Natural killer cell (primary cell): ENCODE measurements at places on chromosomes 11 and 22. TPM values are rescaled to one million over a fixed set of nuclear protein-coding genes. Genes with fewer than 3 reads are reported as not detected.
A peak's percentile ranks its signal among the peaks of the same experiment; 100 is the strongest.

Gene BDNF
- total RNA-seq: not detected

Gene SULT4A1
- not detected for total RNA-seq

Gene HBD
- total RNA-seq: not detected

Gene MRGPRE
- not detected for total RNA-seq

Gene HNRNPUL2
- total RNA-seq: 69.3 TPM

Gene MARK2
- total RNA-seq: 63.8 TPM

Gene GAL
- not detected for total RNA-seq

Gene DGAT2
- total RNA-seq: 2.8 TPM

- no peak for DNase-seq
- H3K4me1 ChIP-seq: peaks cover 2% of the 10 kb centered on the region
- H3K27me3 ChIP-seq: no peaks in the 10 kb centered on the region
- no peaks in the 10 kb centered on the region for H3K36me3 ChIP-seq
- H3K4me3 ChIP-seq: no peak overlapping the region
Observed at GRCh38 chr11:111360150-111361043, 18.7 kb downstream of the POU2AF1 start.

DNA sequence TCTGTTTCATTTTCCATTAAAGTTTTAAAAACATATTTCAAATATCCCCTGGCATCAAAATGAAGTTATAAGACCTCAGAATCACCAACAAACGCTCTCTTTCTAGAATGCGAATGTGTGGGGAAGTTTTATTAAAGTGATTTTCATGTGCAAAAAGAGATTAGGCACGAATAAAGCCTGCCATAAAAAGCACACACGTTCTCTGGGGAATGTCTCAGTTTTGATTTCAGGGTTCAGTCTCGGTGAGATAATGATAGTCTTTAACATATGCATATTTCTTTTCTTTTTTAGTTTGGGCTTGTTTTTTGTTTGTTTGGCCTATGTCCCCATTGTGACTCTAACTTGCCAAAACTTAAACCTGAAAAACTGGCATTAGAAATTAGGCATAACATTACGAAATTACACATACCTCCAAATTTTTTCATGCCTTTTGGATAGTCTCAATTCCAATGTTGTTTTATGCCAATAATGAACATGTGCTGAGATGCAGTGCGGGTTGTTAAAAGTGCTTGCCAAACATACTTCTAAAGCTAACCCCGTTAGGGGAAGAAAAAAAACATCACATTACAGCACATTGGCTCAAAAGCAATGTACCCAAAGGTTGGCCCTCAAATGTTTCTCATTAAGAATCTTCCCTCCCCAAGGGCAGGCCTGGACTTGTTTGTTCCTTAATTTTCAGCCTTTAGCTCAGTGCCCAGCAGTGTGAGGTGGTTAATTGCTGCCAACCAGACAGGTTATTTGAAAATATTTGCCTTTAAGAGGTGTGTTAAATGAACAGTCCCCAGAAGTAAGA is 33.2 kb upstream of the FBLN1 start:
- H3K27me3 ChIP-seq: no peaks in the 10 kb centered on the region
- no peak overlapping the region for H3K27ac ChIP-seq
- no peak overlapping the region for H3K4me3 ChIP-seq

DNA sequence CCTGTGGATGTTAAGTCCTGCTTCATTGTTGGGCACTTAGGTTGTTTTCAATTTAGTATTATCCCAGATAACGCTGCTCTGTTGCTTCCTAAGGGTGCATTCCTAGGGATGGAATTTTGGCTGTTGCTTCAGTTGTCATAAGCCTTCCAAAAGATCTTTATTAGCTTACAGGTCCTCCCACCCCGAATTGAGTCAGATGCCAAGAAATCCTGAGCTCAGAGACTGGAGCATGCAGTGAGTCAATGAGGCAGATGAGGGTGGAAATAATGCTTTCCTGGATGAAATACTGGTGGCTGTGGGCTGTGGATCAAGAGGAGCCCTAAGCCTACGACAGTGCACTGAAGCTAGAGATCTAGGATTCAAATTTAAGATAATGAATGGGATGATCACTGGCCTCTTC is 10.7 kb upstream of the IL18BP start:
- no peak for DNase-seq
- peaks cover 10% of the 10 kb centered on the region for H3K36me3 ChIP-seq
- H3K4me1 ChIP-seq: no peaks in the 10 kb centered on the region

DNA sequence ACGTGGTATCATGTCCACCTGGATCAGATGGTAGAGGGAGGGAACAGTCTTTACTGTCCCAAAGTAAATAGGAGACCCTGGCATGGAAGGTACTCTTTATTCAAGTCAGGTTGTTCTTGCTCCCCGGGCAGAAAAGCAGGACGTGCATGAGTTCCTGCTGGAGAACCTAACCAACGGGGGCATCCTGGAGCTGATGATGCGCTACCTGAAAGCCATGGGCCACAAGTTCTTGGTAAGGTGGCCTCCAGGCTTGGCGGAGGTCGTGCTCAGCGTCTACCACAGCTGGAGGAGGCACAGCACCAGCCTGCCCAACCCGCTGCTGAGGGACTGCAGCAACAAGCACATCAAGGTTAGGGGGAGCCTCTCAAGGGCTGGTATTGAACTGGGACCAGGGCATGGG is 48.7 kb downstream of the CABIN1 start:
- no peak overlapping the region for H3K27ac ChIP-seq
- no peak for DNase-seq
- peaks cover 74% of the 10 kb centered on the region for H3K36me3 ChIP-seq
- H3K27me3 ChIP-seq: no peaks in the 10 kb centered on the region

DNA sequence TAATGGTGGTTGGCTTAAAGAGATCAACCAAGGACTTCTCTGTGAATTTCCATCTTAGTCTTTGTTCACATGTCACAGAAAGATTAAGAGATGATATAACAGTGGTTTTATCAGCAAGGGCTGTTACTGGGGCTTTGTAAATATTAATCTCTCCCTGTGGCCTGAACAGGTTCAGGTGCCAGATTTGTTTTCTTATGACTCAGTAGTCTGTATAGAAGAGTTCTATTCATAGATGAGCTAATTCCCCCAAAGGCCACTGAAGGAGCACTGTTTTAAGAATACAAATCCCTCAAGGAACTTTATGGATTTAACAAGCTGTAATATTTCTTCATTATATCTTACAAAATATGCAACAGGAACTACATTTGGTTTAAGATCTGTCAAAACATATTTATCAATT is 50.4 kb downstream of the TCP11L1 start:
- no peak for DNase-seq
- H3K27me3 ChIP-seq: no peaks in the 10 kb centered on the region
- no peak overlapping the region for H3K27ac ChIP-seq
- H3K36me3 ChIP-seq: peaks cover 22% of the 10 kb centered on the region
- no peak overlapping the region for H3K4me3 ChIP-seq

DNA sequence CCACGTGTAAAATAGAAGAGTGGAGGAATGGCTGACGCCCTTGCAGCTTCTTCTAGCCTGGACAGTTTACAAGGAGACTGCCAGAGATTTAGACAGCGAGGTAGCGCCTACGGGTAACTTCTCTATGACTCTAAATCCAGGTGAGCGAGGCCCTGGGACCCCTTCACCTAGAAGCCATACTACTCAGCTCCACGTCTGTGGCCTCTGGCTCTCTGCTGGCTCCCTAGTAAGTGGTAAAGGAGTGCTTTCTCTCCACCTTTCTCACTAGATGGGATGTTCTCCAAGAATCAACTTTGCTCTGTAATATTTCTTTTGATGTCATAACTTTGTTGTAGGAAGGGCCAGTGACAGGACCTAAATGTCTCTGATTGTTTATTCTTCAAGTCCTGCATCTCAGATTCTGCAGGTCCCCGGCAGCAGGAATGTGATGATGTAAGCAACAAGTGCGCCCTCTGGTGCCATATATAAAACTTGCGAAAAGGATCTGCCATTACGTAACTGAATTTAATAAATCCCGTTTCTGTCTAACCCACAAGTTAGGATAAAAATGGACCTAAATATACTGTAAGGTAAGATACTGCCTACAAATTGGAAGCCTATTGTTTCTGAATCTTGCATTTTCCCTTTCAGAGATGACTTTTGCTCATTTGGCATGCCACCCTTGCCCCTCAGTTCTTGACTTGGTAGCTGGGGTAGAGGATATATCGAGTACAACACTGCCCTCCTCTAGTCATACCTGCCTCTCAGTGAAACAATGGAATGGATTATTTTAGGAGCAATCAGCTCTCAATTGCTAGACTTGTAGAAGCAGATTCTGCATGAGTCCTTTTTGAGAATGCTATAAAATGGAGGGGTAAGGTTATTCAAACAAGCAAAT is 11.0 kb upstream of the PTPN5 start:
- H3K27me3 ChIP-seq: no peaks in the 10 kb centered on the region
- H3K27ac ChIP-seq: no peak overlapping the region
- no peaks in the 10 kb centered on the region for H3K4me1 ChIP-seq
- peak; percentile 71 for DNase-seq
- H3K36me3 ChIP-seq: no peaks in the 10 kb centered on the region

DNA sequence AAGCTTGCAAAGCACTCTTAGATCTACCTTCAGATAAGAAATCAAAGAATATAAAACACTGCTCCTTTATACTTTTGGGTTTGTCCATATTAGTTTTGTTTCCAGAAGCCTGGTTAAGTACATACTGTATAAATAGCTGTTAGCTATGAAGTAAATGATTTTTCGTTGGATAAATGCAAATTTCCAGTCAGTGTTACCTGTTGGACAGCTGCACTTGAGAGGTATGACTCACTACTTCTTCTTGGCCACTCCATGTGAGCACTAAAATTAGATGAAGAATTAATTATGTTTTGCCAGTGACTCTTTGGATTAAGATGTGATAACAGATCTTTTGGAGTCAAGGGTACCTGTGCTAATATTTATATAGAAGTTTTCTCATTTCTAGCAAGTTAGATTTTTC is 9.5 kb upstream of the TSG101 start:
- H3K4me1 ChIP-seq: no peaks in the 10 kb centered on the region
- peaks cover 19% of the 10 kb centered on the region for H3K36me3 ChIP-seq
- no peak overlapping the region for H3K4me3 ChIP-seq
- no peak for DNase-seq
- no peak overlapping the region for H3K27ac ChIP-seq

GRCh38 chr11:65491614-65492386 is 7.0 kb upstream of the MALAT1 start:
- no peak overlapping the region for H3K4me3 ChIP-seq
- no peak for DNase-seq
- H3K4me1 ChIP-seq: peaks cover 44% of the 10 kb centered on the region

DNA sequence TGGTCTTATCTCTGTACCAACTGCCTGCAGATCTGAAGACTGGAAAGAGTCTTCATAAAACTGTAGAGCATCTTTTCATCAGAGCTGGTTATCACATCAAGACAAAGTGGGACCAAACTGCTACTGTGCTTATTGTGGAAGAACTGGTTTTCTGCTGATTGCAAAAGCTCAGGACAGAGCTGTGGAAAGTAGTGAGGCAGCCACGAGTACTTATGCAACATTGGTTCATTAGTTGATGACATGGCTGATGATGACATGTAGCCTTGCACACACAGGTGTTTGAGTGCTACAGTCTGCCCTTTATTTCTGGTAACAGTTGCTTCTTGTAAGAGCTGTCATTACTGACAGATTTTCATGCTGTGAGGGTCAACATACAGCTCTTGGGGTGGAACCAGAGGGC is 185.4 kb upstream of the GUCY1A2 start:
- DNase-seq: no peak
- no peak overlapping the region for H3K27ac ChIP-seq
- no peak overlapping the region for H3K4me3 ChIP-seq
- no peaks in the 10 kb centered on the region for H3K36me3 ChIP-seq

DNA sequence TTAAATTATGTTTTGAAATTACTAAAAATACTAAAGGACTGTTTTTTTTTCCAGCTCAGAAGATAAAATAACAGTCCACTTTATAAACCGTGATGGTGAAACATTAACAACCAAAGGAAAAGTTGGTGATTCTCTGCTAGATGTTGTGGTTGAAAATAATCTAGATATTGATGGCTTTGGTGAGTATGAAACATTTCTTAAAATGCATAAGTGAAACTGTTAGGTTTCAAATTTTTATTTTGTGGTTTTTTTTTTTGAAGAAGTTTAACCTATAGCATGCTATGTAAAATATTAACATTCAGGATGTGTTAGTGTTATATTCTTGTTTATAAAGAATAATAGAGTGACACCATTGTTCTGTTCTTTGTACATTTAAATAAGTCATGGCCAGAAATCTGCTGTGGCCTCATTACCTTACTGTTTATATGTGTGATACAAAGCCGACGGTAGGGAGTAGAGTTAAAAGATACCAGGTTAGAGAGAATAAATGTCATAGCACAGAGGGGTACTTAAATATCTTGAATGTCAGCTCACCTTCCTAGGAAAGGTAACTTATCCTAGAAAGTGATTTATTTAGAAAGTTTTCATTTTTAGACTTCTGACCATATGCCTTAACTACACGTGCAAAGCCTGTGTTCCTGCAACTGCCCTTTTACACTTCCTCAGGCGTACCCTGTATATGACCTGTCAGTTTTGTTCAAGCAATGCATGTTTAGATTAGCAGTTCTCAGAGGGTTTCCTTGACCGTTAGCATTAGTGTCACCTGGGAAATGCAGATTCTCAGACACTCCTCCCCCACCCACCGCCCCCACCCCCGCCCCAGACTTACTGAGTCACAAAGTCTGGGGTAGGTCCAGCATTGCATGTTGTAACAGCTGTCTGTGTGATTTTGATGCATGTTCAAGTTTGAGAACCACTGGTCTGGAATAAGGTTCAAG is 6.3 kb downstream of the FDX1 start:
- H3K4me3 ChIP-seq: no peak overlapping the region
- no peak for DNase-seq
- no peaks in the 10 kb centered on the region for H3K27me3 ChIP-seq
- peaks cover 3% of the 10 kb centered on the region for H3K4me1 ChIP-seq

GRCh38 chr11:10451426-10452116 is 3.5 kb upstream of the AMPD3 start:
- no peaks in the 10 kb centered on the region for H3K36me3 ChIP-seq
- peaks cover 5% of the 10 kb centered on the region for H3K27me3 ChIP-seq
- peaks cover 38% of the 10 kb centered on the region for H3K4me1 ChIP-seq

DNA sequence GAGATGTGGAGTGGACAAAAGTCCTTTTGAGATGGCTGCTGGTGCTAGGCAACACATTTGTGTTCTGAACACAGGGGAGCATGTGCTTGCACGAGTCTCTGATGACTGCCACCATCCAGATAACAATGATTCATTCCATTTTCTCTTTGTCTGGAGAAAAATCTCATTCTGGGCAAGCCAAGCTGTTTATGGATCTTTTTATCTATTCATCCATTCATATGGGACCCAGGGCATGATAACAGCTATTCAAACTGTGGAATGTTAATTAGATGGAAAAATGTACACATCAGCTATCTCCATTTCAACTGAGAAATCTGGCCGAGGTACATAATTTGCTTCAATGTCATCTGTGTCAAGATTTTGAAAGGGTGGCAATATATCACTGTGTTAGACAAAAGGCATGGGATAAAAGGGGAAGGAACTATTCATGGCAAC is 117.5 kb upstream of the ZBED5 start:
- no peaks in the 10 kb centered on the region for H3K36me3 ChIP-seq
- DNase-seq: no peak
- no peak overlapping the region for H3K27ac ChIP-seq
- H3K4me3 ChIP-seq: no peak overlapping the region
- H3K27me3 ChIP-seq: no peaks in the 10 kb centered on the region

- no peaks in the 10 kb centered on the region for H3K4me1 ChIP-seq
- H3K36me3 ChIP-seq: no peaks in the 10 kb centered on the region
- no peaks in the 10 kb centered on the region for H3K27me3 ChIP-seq
- H3K27ac ChIP-seq: no peak overlapping the region
- peak; percentile 21 for DNase-seq
Observed at GRCh38 chr11:6755303-6755952, 16.3 kb downstream of the OR2AG2 start.
